ENCODE measurements at places on chromosomes 16 and 17. TPM values are rescaled to one million over a fixed set of nuclear protein-coding genes. Genes with fewer than 3 reads are reported as not detected.

The UBE2I gene
- total RNA-seq: 52.5 TPM

The C17orf107 gene
- 9.9 TPM for total RNA-seq

The CNTROB gene
- total RNA-seq: 16.8 TPM

The CRHR1 gene
- total RNA-seq: not detected

The CDH15 gene
- total RNA-seq: 0.20 TPM

The CDK5R1 gene
- 0.78 TPM for total RNA-seq

The C16orf86 gene
- total RNA-seq: 2.7 TPM

The FBXO39 gene
- total RNA-seq: 0.07 TPM

The MYH11 gene
- total RNA-seq: 1.2 TPM

The HSD3B7 gene
- 28.9 TPM for total RNA-seq

The TMED6 gene
- total RNA-seq: 0.20 TPM

The AHSP gene
- not detected for total RNA-seq

The OTOA gene
- 0.07 TPM for total RNA-seq

The GRB7 gene
- total RNA-seq: 0.13 TPM

The SLC5A2 gene
- 0.07 TPM for total RNA-seq

The MYH8 gene
- total RNA-seq: not detected

The ANKRD40 gene
- total RNA-seq: 28.4 TPM

The TEKT1 gene
- total RNA-seq: not detected

The MMP25 gene
- total RNA-seq: not detected

The FBXO47 gene
- not detected for total RNA-seq

The DCUN1D3 gene
- total RNA-seq: 26.3 TPM

The DCAKD gene
- total RNA-seq: 42.2 TPM

The ZPBP2 gene
- total RNA-seq: not detected

The FOXN1 gene
- total RNA-seq: not detected

The CEMP1 gene
- total RNA-seq: not detected

The KRT9 gene
- total RNA-seq: 0.07 TPM

The BRIP1 gene
- 1.7 TPM for total RNA-seq

The OR4D1 gene
- not detected for total RNA-seq

The SDR42E2 gene
- not detected for total RNA-seq

The MLKL gene
- 14.6 TPM for total RNA-seq

The LPO gene
- total RNA-seq: 0.07 TPM

The CCDC182 gene
- not detected for total RNA-seq

All from smooth muscle cell of the pulmonary artery (primary cell).